Uterine smooth muscle cell (primary cell): ENCODE measurements at places on chromosomes 3 and 15. TPM values are rescaled to one million over a fixed set of nuclear protein-coding genes. Genes with fewer than 3 reads are reported as not detected.

The C3orf49 gene
- total RNA-seq: not detected in 2 replicates

The SNX1 gene
- 57.8 and 66.7 TPM in 2 replicates for total RNA-seq

The TUSC7 gene
- not detected in 2 replicates for total RNA-seq

The ZDHHC23 gene
- total RNA-seq: 0.55 and 1.1 TPM in 2 replicates

The MYL3 gene
- not detected in 2 replicates for total RNA-seq

The CLDN11 gene
- total RNA-seq: 264 and 356 TPM in 2 replicates

The CCDC80 gene
- total RNA-seq: 134 and 363 TPM in 2 replicates

The ITGA11 gene
- 2.8 and 13.0 TPM in 2 replicates for total RNA-seq

The SLCO2A1 gene
- total RNA-seq: under 0.01 TPM in 1 of 2 replicates, not detected in the other

The CLSTN2 gene
- total RNA-seq: 0.50 and 1.00 TPM in 2 replicates

The BCL2A1 gene
- 4.9 and 27.1 TPM in 2 replicates for total RNA-seq

The CELF6 gene
- 0.11 and 0.37 TPM in 2 replicates for total RNA-seq

The GOLGA6L7 gene
- total RNA-seq: not detected in 2 replicates

The ATG3 gene
- 79.7 and 112 TPM in 2 replicates for total RNA-seq

The SAXO2 gene
- 0.22 and 0.37 TPM in 2 replicates for total RNA-seq

The GMNC gene
- total RNA-seq: 0.11 and 0.25 TPM in 2 replicates

The PRTG gene
- total RNA-seq: 1.5 and 3.1 TPM in 2 replicates

The PPP1R14D gene
- not detected in 2 replicates for total RNA-seq
